ENCODE measurements at places on chromosomes 13 and 19. TPM values are rescaled to one million over a fixed set of nuclear protein-coding genes. Genes with fewer than 3 reads are reported as not detected.

COL4A2 gene
- 248 TPM for polyA plus RNA-seq

TNFSF13B gene
- 0.48 TPM for polyA plus RNA-seq

UBL3 gene
- polyA plus RNA-seq = 24.7 TPM

ZNF529 gene
- 5.2 TPM for polyA plus RNA-seq

TBXA2R gene
- polyA plus RNA-seq = 0.99 TPM

SIGLEC6 gene
- not detected for polyA plus RNA-seq

OR10H1 gene
- not detected for polyA plus RNA-seq

WDR88 gene
- polyA plus RNA-seq = not detected

RHPN2 gene
- polyA plus RNA-seq = 5.3 TPM

DNA sequence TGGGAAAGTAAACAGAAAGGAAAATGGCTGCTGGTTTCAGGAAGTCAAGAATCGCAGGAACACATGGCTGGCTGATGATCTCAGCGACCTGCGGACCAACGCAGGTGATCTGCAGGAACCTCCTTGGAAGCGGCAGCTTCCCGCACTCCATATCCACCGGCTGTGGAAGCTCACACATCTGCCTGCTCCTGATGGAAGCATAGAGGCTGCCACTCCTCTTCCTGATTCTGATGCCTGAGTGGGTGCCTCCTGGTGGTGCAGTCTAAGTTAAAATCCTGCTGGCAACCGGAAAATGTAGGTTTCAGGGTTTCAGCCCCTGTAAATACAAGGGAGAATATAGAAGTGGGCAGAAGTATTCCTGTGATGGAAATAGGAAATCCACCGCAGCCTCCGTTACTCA lies 75.5 kb downstream of the TNFSF13B start:
- no peak for DNase-seq

GRCh38 chr13:95564091-95564490 lies 11.6 kb downstream of the CLDN10 start:
- no peak for DNase-seq

GRCh38 chr13:79051472-79051871 lies 354.6 kb downstream of the RBM26 start:
- no peak for DNase-seq

- DNase-seq = no peak
Measured at GRCh38 chr19:17602872-17603510, 47.5 kb downstream of the COLGALT1 start.

- no peak for DNase-seq
Measured at GRCh38 chr13:113735194-113735593, 23.8 kb upstream of the TMEM255B start.

DNA sequence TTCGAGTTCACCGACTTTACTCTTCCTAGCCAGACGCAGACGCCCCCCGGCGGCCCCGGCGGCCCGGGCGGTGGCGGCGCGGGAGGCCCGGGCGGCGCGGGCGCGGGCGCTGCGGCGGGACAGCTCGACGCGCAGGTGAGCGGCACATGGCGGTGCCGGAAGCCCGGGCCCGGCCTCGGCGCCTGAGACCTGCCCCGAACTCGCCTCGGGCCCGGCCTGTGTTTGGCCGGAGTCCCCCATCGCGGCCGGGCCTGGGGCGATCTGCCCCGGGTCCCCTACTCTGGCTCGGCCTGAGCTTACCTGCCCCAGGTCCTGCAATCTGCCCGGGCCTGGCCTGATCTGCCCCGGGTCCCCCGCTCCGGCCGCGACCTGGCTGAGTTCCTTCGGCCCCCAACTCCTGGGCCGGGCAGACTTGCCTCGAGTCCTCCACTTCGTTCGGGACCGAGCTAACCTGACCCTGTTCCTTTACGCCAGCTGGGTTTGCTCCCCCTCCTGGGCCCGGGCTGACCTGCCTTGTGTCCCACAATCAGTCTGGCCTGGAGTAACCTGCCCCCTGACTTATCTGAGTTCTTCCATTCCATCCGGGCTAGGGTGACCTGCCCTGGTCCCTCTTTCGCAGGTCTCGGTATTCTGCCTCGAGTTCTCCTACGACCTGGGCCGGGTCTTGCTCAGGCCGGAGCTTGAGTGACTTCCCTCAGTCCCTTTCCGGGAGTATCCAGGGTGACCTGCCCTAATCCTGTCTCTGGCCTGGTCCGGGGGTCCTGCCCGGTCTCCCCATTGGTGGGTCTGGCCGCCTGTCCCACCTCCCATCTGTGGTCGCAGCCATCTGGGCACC lies 764 bp downstream of the UPF1 start:
- DNase-seq = no peak

GRCh38 chr13:20064128-20064527 lies 96.7 kb downstream of the GJA3 start:
- DNase-seq = peak; percentile 18

DNA sequence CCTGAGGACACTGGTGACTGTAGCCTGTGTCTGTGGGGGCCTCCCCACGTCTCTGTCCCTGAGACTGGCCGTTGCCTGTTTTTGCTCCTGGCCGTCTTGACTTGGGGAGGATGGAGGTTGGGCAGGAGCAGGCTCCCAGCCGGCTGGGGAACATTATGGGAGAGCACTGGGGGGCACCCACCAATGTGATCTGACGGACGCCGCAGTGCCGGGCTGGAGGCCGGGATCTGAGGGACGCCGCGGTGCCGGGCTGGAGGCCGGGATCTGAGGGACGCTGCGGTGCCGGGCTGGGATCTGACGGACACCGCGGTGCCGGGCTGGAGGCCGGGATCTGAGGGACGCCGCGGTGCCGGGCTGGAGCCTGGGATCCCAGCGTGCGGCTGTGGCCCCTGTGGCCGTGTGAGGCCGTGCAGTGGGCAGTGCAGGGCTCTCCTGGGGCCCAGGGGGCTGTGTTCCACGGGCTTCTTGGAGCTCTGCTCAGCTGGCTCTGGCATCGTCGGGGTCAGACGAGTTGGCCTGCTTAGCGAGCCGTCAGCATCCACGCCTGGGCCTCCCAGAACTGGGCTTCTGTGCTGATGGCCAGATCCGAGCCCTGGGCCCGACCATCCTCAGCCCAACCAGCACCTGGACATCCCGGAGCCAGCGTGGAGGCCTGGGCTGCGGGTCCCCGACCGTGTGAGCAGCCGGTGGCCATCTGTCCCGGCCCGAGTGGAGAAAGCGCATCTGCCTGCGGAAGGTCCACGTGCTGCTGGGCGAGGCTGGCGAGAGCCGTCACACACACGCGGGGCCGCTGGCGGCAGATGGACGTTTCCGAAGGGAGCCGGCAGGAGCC lies 45.8 kb downstream of the GAS6 start:
- no peak for DNase-seq

DNA sequence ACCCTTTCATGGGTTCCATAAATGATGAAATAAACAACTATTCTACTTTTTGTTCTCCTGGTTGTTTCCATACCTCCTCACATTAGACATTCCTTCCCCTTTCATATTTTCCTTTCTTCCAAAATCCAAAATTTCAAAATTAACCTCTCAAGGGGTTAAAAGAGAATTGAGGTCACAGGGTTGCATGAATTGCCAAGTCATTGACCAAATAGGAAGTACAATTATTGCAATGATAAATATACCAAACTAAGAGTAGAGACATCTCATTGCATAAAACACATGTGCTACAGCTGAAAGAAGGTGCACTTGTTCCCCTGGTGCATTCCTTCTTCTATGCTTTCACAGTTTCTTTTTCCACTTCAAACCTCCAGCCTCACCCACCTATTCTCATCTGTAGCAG lies 136.1 kb downstream of the KCTD12 start:
- no peak for DNase-seq

GRCh38 chr13:44244288-44244687 lies 129.3 kb upstream of the SERP2 start:
- DNase-seq = no peak

- no peak for DNase-seq
Measured at GRCh38 chr13:23344931-23345595, 88.4 kb downstream of the SACS start.

- DNase-seq = no peak
Measured at GRCh38 chr19:29268103-29268502, 55.2 kb upstream of the UQCRFS1 start.

GRCh38 chr13:109131698-109132257 lies 502.4 kb downstream of the MYO16 start:
- no peak for DNase-seq

DNA sequence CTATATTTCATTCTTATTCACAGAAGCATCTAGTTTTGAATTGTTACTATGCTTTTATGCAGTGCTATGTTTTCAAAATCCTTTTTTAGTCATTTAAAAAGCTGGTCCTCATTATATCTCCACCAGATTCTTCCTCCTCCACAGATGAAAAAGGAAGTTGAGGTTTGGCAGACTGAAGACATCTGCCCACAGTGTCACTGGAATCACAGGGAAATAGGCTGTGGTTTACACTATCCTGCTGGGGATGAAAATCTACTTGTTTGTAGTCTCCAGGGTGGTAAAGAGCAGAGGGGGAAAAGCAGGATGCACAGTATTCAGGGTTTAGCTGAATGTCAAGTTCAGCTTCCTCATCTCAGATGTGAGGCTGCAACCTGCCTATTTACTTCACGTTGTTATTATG lies 351.2 kb downstream of the DNAJC15 start:
- DNase-seq = no peak

DNA sequence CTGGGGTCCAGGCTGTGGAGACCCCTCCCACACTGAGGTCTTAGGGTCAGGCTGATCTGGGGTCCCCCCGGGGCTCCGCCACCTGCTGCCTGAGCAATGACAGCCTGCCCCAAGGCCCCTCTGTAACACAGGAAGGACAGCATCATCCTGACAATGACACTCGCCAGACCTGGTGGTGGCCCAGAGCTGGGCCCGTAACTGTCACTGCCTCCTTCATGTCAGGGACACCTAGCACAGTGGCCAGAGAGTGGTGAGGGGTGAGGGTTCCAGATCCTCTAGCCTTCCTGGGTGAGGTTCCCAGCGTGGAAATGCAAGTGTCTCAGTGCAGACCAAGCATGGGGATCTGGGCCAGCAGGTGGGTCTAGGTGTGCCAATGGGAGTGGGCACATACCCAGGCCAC lies 27.8 kb downstream of the OPA3 start:
- no peak for DNase-seq

- no peak for DNase-seq
Measured at GRCh38 chr13:39186205-39186875, 148.1 kb downstream of the NHLRC3 start.

DNA sequence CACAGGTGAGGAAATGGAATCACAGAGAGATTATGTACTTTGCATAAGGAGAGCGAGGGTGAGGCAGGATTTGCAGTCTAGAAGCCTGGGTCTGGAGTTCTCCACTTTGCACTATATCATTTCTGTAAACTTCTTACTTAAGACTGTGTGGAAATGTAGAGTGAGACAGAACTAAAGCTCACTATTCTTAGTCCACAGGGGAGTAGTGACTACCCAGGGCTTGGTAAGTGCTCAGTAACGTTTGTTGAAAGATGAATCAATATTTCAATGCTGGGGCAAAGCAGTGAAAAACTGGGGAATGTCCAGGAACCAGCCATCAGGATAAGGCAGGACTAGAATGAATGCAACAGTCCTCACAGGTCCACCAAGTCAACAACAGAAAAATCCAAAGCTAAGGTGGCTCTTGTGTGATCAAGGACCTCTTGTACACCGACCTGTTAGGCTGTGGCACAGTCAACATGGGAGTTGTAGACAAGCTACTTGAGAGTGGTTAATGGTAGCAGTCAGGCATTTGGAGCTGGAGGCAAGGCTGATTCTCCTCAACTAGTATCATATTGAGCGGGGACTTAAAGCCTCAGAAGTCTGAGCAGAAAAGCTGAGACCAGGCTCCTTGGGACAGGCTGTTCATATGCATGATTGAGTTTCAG lies 929 bp upstream of the TNFSF13B start:
- no peak for DNase-seq

DNA sequence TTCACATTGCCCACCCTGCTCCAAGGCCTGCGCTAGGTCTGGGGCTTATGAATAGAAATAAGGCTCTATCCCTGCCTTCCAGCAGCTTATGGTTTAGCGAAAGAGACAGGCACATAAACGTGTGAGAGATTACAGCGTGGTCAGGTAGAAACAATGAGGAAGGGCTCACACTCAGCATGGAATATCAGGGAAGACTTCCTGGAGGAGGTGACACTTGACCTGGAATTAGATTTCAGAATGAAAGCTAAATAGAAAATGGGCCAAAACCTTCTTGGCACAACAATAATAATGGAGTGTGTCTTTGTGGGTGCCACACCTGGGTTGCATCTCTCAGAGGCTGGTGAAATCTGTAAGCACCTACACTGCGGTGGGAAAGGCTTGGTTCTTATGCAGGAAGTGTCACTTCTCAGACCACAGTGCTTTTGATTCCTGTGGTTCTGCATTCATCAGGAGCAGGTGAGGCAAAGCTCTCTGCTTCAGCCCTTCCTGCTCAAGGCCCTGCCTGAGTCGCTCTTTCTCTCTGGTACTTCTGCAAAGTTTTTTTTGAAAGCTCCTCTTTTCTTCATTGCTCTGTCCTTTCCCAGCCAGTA lies 430.3 kb downstream of the ZNF536 start:
- no peak for DNase-seq

DNA sequence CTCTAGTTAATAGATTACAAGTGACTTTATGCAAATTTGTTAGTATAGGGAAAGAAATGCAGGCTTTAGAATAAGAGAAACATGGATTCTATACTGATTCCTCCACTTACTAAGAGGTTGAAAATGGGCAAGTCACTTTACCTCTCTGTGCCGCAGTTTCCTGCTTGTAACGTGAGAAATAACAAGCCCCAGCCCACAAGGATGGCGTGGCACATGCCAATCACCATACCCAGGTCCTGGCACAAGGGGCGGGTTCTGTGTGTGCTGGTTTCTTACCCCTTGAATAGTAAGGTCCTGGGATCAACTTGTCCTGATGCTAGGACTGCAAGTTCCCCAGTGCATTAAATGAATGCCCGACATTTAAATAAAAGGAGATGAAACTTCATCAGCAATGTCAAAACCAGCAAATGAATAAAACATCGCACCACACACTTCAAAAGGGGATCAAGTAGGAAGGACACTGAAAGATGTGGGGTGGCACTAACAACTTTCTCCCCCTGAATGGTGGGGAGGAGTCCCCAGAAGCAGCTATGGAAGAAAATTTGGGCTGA lies 7.9 kb upstream of the SIGLEC9 start:
- no peak for DNase-seq

- DNase-seq = no peak
Measured at GRCh38 chr19:14033946-14034345, 2.4 kb downstream of the IL27RA start.

DNA sequence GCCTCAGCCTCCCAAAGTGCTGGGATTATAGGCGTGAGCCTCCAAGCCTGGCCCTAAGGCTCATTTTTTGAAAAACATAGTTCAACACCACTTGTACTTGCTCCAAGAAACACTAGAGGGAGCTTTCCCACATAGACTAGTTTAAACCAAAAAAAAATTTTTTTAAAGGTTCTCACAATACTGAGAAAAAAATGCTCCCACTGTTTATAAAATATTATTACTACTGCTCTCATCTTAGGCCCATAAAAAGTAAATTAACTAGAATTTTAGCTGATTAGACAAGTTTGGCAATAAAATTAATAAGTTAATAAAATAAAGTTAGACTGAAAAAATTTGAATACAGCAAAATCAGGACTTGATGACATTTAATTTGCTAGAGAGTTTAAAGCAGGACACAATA lies 109.5 kb downstream of the TBC1D4 start:
- no peak for DNase-seq

DNA sequence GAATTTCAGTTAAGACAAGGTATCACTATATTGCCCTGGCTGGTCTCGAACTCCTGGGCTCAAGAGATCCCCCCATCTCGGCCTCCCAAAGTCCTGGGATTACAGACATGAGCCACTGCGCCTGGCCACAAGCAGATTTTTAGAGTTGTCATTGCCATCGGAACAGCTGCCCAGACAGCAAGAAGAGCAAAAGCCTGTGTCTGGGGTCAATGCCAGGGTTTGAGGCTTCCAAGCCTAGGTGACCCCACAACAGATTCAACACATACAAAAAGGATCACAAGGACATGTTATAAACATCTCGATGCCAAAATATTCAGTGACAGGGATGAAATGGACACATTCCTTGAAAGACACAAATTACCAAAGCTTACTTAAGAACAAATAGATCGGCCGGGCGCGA lies 40.1 kb upstream of the KLF2 start:
- DNase-seq = no peak
